ENCODE measurements at places on chromosomes 7 and 10. TPM values are rescaled to one million over a fixed set of nuclear protein-coding genes. Genes with fewer than 3 reads are reported as not detected.

LIPK gene
- not detected for total RNA-seq

MYH16 gene
- total RNA-seq, result 0.87 TPM

SUN3 gene
- total RNA-seq, result not detected

TRIL gene
- not detected for total RNA-seq

SFTPA2 gene
- total RNA-seq, result not detected

LRRC17 gene
- total RNA-seq, result not detected

OR6B1 gene
- not detected for total RNA-seq

CYP17A1 gene
- not detected for total RNA-seq

CTBP2 gene
- 101 TPM for total RNA-seq

GDF10 gene
- 0.17 TPM for total RNA-seq

NUTM2D gene
- 1.1 TPM for total RNA-seq

MRLN gene
- not detected for total RNA-seq

NME8 gene
- not detected for total RNA-seq

IKZF1 gene
- total RNA-seq, result not detected

GRM3 gene
- not detected for total RNA-seq

Measured in A549 treated with CpdA at 1 μM for 4 hours (cell line).